ENCODE measurements at places on chromosomes 7 and 10.

DNA sequence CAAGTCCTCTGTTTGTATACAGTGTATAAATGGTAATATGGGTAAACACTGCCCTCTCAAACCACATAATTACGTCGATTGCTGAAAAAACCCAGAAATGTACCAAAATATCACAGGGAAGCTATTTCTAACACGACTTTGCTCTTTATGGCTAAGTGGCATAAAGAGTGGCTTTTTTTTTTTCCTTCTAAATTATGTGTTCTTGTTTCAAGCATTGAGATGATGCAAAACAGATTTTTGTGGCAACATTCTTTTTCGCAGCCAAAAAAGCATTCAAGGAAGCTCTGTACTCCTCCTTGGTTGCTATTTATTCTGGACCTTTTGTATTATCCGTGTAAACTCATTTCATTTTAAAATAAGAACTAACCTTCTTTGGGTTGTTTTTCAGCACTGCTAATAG is 138.9 kb downstream of the VTI1A start:
- DNase-seq: no peak

GRCh38 chr7:24388212-24388611 is 104.2 kb downstream of the NPY start:
- no peak for DNase-seq

DNA sequence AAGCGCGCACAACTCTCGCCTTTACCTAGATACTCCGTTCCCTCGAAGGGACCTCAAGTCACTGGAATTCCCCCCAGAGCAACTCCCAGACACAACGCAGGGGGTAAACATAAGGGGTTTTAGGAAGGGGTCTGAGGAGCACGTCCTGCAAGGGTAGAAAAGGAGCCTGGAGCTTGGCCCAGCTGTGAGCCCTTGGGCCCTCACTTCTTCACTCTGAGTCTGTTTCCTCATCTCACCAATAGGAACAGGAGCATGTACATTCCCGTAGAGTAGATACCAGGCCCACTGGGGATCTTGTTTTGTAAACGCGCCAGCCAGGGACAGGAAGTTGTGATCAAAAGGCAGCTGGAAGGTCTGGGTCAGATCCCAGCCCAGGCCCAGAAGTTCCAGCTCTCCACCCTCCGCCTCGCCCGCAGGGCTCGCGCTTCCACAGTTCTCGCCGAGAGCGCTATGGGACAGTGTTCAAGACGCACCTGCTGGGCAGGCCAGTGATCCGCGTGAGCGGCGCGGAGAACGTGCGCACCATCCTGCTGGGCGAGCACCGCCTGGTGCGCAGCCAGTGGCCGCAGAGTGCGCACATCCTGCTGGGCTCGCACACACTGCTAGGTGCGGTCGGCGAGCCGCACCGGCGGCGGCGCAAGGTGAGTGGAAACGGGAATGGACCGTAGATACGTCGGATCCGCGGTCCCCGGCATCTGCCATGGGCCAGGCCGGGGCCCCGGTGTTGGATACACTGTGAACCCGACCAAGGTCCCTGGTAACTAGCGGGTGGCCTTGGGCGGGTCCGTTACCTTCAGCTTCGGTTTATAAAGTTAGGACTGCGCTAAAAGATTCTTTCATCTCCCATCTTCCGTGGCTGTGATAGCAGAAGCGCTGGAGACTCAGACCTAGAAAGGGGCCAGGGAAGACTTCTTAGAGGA is 1.3 kb downstream of the CYP26C1 start:
- no peak for DNase-seq

- no peak for DNase-seq
Observed at GRCh38 chr10:78772486-78772885, 296.3 kb upstream of the ZMIZ1 start.

DNA sequence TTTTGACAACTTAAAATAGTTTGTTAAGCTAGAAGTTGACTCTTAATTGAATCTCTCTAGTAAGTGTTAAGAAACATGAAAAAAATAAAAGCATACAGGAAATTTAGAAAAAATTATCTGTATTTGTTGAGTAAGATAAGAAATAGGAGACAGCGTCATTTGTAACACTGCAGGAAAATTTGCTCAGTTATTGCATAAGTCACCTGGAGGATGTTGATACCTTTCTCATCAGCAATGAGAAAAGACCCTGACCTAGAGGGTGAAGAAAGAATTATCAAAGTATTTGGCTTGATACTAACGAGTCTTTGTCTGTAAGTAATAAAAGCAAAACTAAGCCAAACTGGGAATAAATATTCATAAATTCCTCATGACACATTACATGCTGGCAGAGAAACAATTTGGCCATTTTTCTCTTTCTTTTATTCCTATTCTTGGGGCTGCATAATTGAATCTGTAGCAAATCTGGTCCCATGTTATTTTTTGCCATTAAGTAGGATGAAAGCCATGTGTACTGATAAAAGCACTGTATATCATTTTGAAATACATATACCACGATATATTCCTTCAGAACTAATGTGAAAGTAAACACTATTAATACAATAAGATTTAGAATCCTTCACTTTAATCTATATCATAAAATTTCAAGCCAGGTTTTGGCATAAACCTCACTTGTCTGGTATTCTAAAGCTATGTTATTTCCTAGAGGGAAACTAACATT is 362.8 kb downstream of the THSD7A start:
- DNase-seq: no peak

DNA sequence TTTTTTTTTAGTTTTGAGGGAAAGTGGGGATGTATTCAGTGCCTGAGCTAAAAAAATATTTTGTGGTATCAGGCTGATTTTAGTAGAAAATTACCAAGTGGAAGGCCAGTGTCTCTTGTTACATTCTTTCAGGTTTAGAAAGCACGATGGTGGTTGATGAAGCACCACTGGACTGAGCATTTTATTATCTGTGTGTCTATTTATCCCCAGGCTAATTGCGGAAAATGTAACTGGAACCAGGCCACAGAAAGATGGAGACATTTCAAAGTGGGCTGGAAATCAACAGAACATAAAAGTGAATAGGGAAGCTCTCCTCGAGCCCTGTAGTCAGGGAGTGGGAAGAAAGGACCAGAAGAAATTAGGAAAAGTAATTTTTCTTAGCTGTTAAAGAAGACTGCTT is 261.0 kb downstream of the STK31 start:
- DNase-seq: no peak

GRCh38 chr10:70491614-70492013 is 13.0 kb downstream of the PALD1 start:
- no peak for DNase-seq

- no peak for DNase-seq
Observed at GRCh38 chr7:152601305-152601798, 74.6 kb downstream of the XRCC2 start.

GRCh38 chr7:12890586-12890985 is 203.2 kb downstream of the ARL4A start:
- no peak for DNase-seq

GRCh38 chr7:47905076-47905920 is 43.0 kb downstream of the PKD1L1 start:
- DNase-seq: no peak

- DNase-seq: no peak
Observed at GRCh38 chr10:46541017-46541661, 15.3 kb downstream of the GPRIN2 start.

- no peak for DNase-seq
Observed at GRCh38 chr10:102473445-102474331, 22.3 kb upstream of the C10orf95 start.

- no peak for DNase-seq
Observed at GRCh38 chr10:58971796-58972491, 204.5 kb upstream of the PHYHIPL start.

- no peak for DNase-seq
Observed at GRCh38 chr10:11161096-11161495, 143.4 kb downstream of the CELF2 start.

DNA sequence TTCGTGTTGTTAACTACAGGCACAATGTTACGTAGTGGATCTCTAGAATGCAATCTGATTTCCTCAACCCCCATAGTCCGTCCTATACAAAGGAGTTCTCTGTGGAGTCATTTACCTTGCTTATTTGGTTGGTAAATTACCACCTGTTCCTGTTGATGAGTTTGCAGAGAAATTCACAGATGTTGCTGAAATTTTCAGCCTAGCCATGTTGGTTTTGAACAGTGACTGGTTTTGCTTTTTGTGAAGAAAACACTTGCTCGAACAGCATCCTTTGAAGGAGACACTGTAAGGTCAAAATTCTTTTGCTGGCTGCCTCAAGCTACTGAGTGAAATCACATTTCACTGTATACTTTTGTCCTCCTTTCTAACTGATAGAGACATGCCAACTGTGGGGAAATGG is 15.4 kb upstream of the PRKCQ start:
- no peak for DNase-seq

DNA sequence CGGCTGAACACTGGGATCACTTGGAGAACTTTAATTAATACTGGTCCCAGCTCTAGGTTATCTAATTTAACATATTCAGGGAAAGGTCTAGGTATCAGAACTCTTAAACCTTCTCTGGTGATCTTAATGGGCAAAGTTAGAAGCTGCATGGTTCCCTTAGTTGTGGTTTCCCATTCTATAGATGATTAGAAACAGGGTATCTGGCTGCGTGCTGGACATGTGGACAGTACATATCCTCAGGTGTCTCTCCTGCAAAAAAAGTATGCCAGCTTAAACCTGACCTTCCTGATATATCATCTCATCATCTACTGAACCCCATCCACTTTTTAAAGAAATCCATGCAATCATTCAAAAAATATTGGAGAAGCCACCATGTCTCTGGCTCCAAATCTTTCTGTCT is 284.5 kb upstream of the DKK1 start:
- no peak for DNase-seq

DNA sequence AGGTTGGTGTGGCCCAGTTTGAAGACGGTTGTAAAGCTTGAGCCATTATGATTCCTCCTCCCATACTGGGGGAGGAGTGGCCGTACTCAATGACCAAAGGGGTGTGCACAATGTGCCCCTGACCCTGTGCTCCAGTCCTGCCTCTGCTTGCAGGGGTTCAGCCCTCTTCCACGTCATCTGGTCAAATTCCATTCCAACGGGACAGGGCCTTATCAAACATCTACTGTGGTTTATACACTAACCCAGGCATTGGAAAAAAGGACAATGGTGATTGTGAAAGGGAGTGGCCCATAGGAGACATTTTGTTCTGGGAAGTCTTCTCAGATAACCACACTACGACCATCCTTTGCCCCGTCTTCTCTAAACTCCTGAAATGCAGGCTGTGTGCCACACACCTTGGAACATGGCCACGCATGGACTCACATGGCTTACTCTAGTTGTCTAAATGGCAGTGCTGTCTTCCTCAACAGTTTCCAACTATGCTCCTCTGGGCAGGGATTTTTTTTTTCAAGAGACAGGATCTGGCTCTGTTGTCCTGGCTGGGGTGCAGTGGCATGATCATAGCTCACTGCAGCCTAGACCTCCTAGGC is 103.0 kb downstream of the JCAD start:
- no peak for DNase-seq

DNA sequence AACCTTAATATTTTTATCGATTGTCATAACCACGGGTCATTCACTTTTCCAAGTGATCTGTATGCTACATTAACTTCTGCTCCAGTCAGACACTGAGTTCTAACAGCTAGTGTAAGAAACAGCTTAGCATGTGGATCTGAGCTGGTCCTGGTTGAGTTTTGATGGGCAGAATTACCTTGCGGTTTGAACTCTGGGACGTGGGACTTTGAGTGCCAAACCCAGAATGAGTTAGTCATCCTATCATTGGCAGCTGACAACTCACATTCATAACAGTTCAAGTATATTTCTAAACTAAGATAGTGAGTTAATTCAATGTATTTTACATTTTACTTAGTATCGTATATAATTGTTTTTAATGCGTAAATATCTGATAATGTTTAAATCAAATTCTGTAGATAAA is 43.2 kb downstream of the C7orf33 start:
- no peak for DNase-seq

DNA sequence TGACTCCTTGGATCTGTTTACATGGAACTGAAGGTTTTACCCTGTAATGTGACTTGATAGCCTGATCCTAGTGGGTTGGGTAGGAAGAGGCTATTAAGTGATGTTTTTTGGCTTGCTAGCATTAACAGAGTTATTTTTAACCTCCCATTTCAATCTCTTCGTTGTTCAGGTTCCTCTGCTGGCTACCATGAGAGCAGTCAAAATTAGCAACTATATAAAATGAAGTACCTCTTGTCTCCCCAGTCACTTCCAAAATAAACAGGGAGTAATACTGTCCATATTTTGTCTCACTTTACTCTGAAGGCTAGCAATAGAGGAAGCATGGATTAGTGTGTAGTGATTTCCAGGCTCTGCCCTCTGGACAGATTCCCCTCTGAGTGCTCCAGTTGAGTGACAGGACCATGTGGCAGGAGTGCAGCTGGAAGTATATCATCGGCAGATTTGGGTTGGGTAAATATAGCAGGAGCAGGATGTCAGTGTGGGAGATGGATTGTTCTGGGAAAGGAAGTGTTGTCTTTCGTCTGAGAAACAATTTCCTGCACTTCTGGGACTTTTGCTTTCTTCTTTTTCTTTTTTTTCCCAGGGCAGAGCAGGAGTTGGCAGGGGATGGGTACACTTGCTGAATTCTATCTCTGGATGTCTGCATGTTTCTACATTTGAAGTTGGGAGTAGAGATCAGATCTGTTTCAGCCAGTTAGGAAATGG is 35.2 kb downstream of the GBF1 start:
- no peak for DNase-seq

- no peak for DNase-seq
Observed at GRCh38 chr7:112266141-112266540, 59.6 kb downstream of the ZNF277 start.

DNA sequence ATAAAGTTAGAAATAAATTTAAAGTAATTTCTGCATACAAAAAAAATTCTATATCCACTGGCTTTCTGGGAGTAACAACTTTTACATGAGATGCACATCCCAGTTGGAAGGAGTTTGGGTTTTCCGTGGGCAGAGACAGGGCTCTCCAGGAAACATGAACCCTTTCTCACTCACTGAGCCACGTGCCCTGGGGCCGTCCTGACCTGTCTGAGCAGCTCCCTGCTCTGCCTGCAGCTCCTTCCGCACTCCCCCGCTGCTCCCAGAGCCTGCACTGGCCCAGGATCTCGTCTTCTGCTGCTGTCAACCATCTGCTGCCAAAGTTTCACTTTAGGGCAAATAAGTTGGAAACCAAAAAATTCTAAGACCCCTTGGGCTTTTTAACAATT is 169.1 kb downstream of the DIP2C start:
- DNase-seq: no peak

DNA sequence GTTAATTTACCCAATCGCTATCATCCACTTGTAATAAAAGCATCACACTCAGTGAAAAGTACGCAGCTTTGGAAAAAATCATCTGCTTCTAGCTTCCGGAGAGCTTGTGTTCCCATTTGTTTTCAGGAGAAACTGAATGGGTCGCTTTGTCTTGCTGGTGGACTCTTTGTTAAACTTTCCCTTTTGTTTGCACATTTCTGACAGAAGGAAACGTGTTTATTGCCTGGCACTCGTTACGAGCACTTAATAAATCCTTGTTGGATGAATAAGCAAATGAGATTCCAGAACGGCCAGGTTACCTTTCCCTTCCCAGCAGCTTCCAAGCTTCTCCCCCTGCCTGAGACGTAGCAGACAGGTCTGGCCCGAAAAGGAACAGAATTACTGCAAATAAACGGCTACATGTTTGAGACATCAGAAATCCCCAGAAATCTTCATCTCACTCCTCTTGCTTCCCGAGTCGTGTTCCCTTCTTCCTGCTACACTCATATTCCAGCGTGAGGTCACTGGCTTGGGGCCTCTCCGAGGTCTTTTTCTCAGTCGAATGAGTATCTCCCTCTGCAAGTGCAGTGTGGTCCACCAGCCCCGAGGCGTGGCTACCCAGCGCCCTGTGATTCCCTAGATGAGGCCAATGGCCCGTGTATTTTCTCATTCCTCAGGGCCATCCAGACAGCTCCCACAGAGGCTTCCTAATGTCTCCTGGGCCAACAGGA is 167.2 kb downstream of the FRMD4A start:
- no peak for DNase-seq

GRCh38 chr7:157389951-157390730 is 53.3 kb downstream of the DNAJB6 start:
- DNase-seq: no peak

All from activated CD4-positive, CD25-positive, alpha-beta regulatory T cell treated with anti-CD3 and anti-CD28 coated beads, Interleukin-2, amount 50 U/mL, for 16 hours (primary cell).